Endothelial cell (in vitro differentiated cells): ENCODE measurements at places on chromosomes 3 and 15. TPM values are rescaled to one million over a fixed set of nuclear protein-coding genes. Genes with fewer than 3 reads are reported as not detected.

DNA sequence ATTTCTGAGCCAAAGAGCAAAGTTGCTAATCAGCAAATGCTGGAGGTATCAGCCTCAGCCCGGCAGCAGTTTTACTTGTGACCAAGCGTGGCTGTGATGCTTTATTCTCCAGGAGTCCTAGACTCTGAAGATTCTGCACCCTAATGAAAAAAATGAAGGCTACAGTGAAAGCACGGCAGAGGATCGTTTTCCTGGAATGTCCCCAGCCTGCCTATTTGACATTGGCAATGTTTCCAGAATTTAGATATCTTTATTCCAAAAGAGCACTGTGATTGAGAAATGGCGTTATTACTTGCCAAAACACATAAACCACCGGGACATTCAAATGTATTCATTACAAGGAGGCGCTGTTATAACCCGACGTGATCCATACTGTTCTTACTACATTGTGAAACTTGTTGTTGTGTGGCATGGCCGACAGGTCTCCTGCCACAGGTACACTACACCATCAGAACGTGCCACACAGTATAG, 263.8 kb downstream of the SLCO3A1 start:
- no peak for DNase-seq

DNA sequence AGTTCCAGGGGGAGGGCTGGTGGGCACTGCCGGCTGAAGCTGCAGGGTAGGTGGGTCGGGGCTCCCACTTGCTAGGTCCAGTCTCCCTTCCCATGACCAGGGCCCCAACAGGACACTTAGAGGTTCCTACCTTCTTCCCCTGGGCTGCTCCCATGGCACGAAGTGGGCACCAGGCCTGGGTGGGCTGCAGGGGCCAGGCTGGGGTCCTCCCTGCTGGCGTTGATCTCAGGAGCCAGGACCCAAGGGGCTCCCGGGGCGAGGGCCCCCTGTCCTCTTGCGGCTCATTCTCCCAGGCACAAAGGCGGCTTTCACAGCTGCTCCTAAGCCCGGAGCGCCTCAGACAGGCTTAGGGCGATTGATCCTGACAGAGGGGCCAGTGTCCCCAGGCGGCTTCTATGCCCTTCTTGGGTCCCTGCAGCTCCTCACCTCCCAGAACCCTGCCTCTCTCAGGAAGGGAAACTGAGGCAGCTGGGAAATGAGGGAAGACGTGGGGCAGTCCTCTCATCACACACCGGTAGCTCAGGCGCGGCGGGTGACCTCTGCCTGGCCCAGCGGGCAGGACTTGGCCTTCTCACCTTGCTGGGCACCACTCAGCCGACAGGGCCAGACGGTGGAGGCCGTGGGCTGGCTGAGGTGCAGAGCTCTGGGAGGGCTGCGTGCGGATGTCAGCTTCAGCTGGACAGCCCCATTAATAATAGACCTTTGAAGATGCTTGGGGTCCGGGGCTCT, 39.6 kb downstream of the FAM3D start:
- DNase-seq = no peak

DNA sequence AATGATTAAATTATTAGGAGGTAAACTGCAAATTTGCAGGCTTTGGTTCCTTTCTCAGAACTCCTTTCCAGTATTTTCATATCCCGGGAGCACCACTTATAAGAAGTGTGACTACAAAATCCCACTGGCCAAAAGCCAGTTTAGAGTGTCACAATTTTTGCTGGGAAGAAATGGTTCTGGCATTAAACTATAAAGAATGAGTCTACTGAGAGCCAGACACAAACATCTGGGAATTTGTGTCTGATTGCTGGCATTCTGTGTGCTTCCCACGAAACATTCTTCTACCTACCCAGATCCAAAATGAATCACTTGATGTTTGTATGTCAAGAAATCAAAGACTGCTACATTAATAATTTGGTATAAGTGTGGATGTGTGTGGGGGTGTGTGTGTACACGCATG, 82.8 kb downstream of the DUT start:
- DNase-seq = no peak

DNA sequence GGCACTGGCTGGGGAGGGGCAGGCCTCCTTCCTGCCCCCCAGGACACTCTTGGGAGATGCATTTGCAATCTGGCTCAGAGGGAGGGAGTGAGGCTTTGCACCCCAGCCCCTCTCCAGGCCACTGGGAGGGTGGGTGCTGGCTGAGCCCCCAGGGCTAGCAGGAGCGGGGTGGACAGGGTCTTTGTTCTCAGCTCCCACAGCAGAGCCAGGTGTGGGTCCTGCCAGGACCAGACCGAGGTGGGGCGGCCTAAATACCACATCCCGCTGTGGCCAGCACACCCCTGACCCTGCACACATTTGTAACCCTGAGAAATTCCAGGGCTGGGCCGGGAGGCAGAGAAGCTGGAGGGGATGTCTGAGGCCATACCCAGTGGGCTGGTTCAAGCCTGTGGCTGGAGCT, 41.0 kb downstream of the STARD5 start:
- no peak for DNase-seq

PPP1R14D gene
- not detected for total RNA-seq
